Smooth muscle cell of trachea (primary cell): ENCODE measurements at places on chromosomes 7 and 10. TPM values are rescaled to one million over a fixed set of nuclear protein-coding genes. Genes with fewer than 3 reads are reported as not detected.

The ALOX5 gene
- not detected in 2 replicates for total RNA-seq

The XPNPEP1 gene
- total RNA-seq, result 105 and 172 TPM in 2 replicates

The SERPINE1 gene
- 123 and 260 TPM in 2 replicates for total RNA-seq

The CALML5 gene
- total RNA-seq, result not detected in 2 replicates

The PON1 gene
- total RNA-seq, result not detected in 2 replicates

The SMC3 gene
- 20.0 and 40.4 TPM in 2 replicates for total RNA-seq

The PRPF18 gene
- 28.9 and 57.7 TPM in 2 replicates for total RNA-seq

The SGMS1 gene
- 74.5 and 91.3 TPM in 2 replicates for total RNA-seq

The CHRM2 gene
- total RNA-seq, result 1.7 and 12.4 TPM in 2 replicates

The ZNF488 gene
- total RNA-seq, result under 0.01 TPM in 1 of 2 replicates, not detected in the other

The ADAP1 gene
- total RNA-seq, result 0.44 and 2.6 TPM in 2 replicates

The TMEM213 gene
- total RNA-seq, result not detected in 2 replicates

The FOXI2 gene
- not detected in 2 replicates for total RNA-seq

The UCMA gene
- total RNA-seq, result not detected in 2 replicates

The UNCX gene
- total RNA-seq, result not detected in 2 replicates
